ENCODE measurements at places on chromosomes 1 and 21.

GRCh38 chr1:205596876-205597275 lies 34.9 kb downstream of the ELK4 start:
- no peak for DNase-seq

GRCh38 chr1:54297596-54298283 lies 97.8 kb downstream of the MRPL37 start:
- no peak for DNase-seq

DNA sequence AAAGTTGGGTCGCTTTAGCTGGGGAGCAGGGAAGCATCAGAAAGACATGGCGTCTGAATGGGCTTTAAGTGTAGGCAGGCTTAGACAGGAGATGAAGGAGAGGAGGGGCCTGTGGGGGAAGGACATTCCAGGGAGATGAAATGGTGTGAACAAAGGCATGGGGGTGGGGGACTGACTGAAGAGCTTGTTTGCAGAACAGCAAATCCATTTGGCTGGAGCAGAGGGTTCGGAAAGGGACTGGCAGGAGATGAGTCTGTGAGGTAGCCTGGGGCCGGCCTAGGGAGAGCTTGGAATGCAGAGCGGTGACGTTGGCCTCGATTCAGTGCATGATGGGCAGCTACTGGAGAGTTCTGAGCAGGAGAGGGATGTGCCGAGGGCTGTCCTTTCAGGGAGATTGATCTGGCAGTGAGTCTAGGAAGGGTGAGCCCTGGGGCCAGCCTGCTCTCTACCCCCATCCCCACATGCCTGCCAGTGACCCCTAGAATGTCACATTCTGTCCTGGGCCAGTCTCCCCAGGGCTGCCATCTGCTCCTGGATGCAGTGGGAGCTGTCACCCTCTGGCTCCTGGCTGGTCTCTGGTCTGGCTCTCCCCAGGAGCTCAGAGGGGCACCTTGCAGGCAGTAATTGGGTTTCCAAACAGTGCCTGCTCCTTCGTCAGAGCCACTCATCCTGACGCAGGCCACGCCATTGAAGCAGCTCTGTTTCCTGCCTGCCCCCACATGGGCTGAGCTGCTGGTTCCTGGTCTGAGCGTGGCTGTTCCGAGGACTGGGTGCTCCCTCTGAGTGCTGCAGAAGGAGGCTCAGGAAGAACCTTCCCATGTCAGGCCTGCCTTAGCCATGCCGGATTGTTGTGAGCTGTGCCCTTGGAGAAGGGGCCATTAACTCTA lies 22.3 kb upstream of the TMEM222 start:
- no peak for DNase-seq

- DNase-seq = no peak
Observed at GRCh38 chr1:111596499-111596898, 23.1 kb upstream of the RAP1A start.

DNA sequence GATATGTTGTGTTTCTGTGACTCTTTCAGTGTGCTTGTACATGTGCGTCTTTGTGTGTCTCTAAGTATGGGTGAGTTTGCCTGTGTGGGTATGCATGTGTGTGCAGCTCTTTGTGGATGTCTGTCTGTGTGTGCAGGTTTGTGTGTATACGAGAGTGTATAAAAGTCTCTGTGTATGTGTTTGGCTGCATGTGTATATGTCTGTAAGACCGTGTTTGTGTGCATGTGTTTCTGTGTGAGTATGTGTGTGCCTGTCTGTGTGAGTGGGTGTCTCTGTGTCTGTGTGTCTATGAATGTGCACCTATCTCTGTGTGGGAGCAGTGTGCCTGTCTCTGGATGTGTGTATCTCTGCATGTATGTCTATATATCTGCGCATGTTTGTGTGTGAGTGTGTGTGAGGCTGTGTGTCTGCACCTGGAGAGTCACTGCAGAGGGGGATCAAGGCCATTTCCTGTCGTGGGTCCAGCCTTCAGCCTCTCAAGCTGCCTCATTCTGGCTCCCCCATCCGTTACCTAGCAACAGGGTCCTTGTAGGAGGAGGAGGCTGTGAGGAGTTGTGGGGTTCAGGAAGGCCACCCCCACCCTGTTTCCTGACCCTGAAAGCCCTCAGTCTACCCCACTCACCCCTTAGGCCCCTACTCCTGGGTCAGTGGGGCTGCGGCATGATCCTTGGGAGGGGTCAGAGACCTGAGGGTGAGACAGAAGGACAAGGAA lies 10.4 kb downstream of the FGR start:
- DNase-seq = no peak

DNA sequence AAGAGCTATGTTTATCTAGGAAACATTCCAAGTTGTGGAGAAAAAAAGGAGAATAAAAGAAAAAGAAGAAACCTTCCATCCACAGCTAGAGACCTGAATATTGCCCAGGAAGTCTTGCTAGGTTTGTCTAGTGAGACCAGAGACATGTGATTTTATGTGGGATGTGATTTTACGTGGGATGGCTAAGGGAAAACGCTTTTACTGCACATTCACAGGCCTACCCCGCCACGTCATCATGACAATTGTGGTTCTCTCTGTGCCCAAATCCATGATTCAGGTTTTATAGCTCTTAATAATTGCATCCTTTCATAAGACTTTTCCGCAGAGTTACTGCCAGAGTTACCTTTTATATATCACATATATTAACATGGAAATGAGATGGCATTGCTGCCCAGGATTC lies 86.4 kb upstream of the SSX2IP start:
- DNase-seq = no peak

DNA sequence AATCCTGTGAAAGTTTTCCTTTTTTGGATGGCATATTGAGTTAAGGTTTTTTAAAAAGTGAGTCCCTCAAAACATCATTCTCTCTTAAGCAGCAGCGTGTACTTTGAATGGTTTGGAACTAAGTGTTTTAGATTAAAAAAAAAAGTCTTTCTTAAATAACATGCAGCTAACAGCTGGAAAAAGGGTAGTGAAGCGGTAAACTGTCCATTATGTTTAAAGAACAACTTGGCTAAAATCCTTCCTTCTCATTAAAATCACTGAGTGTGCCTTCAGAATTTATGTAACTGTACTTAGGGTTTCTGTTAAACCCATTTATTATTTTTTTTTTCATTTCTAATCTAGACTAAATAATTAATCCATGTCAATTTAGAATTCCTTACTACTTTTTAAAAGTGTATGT lies 254.2 kb upstream of the ADAMTS5 start:
- no peak for DNase-seq

GRCh38 chr1:222454186-222454585 lies 93.7 kb downstream of the HHIPL2 start:
- DNase-seq = no peak

DNA sequence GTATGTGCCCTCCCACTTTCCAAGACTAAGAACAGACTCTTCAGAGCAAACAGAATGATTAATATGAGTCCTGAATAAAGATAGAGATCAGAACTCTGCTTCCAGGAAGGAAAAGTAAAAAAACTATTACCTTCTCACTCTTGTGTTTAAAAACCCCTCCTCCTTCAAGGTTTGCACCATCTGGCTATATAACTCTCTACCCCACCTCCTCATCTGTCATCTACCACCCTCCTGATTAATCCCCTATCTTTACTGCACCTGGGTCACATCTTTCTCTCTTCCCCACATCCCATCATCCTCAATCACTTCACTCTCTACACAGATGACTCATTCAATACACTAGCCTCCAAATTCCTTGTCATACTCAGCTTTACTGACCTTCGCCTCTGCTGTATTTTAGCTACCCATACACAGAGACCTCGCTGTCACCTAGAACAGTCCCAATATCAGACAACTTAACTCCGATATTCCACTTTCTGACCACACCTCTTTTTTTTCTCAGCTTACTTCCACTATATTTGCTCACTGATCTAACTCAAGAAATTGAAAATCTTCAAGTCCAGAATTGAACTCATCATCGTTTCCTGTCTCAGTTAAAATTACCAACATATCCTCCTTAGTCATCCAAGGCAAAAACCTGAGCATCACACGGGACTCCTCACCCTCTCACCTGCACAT lies 3.7 kb downstream of the SCMH1 start:
- no peak for DNase-seq

DNA sequence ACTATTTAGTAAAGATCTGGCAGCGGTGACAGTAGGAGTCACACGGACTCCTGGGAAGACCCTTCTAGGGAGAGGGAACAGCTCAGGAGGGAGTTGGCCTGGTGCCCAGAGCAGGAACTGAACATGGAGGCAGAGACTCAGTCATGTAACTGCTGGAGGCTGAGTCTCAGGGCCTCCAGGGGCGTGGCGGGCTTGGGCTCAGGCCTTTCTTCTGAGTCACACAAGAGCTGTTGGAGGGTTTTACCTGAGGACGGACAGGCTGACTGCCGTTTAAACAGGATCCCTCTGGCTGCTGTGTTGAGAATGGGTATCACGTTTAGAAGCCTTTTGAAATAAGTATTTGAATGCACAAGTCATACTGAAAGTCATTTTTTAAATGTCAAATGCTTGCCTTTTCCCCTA lies 7.2 kb upstream of the ETS2 start:
- no peak for DNase-seq
